ENCODE measurements at places on chromosomes 2 and 18.

DNA sequence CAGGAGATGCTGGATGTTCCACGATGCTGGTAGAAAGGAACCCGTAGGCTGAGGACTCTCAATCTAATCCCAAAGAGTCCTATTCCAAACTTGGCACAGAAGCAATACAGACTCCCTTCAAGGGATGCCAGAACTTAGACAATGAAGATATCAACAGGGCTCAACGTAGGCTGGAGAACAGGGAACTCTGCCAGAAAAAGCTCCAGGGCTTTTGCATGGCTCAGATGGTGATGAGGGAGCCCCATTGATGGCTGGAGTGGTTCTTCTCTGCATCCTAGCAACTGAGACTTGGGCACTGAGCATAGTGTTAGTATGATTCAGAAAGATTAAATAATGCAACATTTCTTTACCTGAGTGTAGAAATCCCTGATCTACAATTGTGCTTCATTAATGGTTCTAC is 117.2 kb upstream of the NCK2 start:
- no peak for DNase-seq

GRCh38 chr2:103176294-103176915 is 414.6 kb downstream of the TMEM182 start:
- no peak for DNase-seq

DNA sequence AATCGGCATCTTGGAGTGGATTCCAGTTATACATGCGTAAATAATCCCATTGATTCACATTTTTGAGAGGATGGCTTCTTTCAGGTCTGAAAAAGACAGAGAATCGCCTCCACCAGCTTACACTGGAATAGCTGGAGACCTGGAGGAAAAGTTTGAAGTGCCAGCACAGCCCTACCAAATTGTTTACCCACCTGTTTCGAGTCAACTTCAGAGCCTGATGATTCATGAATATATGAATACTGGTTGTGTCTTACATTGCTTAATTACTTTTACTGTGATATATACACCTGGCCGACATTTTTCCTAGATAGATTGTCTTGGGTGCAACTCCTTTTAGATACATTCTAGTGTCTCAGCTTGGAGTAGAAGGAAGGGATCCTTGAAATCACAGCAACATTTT is 335 bp upstream of the NCKAP5 start:
- DNase-seq, result no peak

DNA sequence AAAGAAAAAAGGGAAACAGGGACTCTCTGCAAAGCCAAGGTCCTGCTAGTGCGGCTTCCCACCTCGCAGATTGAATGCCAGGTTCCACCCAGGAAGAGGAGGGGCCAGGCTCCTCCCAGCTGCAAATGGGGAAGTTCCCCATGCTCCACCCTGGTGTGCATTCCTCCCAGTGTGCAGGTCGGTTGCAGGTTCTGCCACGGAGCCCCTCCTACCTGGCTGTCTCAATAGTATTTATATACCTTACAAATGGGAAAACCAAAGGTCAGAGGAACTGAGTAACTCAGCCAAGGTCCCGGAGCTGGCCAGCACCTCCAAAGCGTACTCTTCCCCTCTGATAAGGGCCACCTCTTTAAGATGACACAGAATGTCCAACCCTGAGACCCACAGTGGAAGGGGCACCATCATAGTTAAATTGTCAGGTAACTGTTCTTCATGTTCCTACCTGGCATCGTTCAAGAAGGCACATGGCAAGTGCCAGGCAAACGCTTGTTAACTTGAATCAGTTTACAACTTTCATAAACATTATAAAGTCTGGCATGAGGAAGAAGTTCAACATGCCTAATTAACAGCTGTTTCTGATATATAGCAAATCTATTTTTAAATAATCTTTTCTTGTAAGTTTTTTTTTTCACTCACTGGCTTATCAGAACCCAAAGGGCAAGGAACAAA is 35.5 kb downstream of the POU3F3 start:
- no peak for DNase-seq

DNA sequence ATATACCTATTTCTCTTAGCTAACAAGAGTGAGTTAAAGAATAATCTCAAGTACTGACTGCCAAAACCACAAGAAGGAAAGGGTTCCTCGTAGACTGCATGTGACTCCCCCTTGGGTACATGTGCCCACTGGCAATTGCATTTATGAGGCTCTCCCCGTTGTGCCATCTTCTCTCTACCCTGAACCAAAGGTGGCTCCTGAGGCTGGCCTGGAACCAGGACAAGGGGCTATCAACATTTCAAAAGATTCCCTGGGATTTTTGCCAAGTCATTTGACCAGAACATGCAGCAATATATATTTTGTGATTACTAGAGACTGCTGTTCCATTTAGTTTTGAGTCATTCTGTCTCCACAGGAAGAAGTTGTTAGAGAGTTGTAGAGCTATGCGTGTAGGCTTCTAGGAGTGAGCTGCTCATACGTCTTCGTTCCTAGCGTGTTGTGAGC is 45.8 kb downstream of the LAMA3 start:
- no peak for DNase-seq

DNA sequence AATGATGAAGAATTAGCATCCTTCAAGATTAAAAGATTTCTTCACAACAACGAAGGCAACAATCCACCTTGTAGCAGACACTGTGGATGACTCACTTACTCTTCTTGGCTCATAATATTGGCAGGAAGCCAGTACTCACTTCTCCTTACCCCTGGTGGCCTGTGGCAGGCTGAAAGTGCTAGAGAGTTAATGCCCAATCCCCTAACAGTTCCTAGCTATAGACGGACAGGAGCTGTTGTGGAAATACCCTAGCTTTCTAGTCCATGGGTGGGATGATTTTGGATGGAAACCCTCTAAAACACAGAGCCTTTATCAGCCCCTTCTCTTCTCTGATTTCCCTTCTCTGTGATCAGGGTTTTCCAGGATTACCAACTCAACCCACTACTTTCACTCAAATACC is 128.6 kb upstream of the NYAP2 start:
- no peak for DNase-seq

- no peak for DNase-seq
These were observed 198.6 kb downstream of the MEMO1 start for GRCh38 chr2:31812051-31812798.

DNA sequence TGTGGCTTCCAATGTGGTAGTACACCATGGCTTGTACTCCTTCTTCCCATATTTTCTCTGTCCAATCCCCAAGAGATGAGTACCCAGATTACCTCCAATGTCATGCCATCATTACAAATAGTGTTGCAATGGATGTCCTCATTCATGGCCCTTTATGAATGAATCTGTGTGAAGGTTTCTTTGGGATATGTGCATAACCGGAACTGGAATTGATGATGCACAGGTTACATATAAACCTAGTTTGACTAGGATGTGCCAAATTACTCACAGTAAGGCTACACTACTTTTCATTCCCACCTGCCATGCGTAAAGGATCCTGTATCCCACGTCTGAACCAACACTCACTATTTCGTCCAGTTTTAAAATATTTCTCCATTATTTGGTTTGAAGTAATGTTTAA is 173.9 kb upstream of the CXCR4 start:
- no peak for DNase-seq

DNA sequence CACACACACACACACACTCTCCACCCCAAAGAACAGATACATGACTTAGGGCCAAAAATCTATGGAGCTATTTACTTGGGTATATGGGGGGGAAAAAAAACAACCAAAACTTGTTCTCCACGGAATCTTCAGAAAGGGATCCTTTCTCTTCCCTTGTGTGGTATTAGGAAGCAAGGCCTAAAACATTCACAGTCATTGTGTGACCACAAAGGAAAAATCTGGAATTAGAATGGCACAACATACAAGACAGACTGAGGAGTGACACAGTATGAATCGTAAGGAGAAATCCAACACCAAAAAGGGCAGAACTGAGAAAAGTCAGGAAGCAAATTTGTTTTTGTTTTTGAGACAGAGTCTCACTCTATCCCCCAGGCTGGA is 70.3 kb downstream of the ASXL2 start:
- no peak for DNase-seq

DNA sequence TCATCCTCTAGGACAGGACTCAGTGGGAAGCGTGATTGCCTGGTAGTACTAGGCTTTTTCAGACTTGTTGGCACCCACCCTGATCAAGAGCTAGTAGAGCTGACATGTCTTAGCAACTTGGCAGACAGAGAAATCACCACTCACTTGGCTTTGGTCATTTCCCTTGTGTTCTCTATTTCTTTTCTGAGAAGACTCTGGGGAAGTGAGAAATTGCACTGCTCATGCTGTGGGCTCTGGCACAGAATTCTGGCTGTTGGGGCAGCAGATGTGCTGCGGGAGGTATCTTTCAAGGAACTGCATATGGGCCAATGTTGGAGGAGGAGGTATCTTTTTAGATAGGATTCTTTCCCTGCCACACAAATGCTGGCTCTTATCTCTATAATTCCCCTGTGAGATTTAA is 529.1 kb upstream of the MEX3C start:
- no peak for DNase-seq

DNA sequence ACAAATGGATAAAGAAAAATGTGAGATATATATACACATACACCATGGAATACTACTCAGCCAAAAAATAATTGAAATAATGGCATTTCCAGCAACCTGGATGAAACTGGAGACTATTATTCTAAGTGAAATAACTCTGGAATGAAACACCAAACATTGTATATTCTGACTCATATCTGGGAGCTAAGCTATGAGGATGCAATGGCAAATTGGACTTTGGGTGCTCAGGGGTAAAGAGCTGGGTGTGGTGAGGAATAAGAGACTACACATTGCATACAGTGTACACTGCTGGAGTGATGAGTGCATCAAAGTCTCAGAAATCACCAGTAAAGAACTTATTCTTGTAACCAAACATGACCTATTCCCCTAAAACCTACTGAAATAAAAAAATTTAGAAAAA is 636.0 kb upstream of the LRATD1 start:
- DNase-seq, result no peak

GRCh38 chr2:177281400-177282180 is 17.1 kb upstream of the NFE2L2 start:
- DNase-seq, result no peak

DNA sequence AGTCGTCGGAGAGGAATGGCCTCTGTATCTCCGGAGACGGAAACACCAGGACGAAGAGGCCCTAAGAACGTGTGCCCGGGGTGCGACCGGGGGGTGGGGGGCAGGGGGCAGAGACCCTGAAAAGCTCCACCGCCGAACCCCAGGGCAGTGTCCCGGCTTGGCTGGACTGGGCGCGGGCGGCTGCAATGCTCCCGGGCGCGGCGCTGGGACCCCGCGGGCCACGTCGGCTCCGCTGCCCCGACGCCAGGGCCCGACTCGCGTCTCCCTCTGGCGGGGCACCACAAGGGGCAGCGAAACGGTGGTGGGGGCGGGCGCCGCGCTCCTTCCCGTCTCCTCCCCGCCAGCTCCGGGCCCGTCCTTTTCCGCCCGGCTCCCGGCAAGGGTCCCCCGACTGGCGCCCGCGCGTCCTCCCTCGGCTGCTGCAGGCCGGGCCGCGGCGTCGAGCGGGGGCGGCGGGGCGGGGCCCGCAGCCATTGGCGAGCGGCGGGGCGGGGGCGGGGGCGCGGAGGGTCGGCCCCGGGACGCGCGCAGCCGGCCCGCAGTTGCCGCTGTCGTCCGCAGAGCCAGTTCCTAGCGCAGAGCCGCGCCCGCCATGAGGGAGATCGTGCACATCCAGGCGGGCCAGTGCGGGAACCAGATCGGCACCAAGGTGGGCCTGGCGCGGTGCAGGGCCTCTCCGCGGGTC is at the start of gene TUBB6:
Gene TUBB6 (plus strand): TSS at position 541 of the 685 bp plus-strand sequence. CDS start 52 bp downstream, at position 593.
- no peak for DNase-seq

GRCh38 chr2:231110551-231110950 is 14.3 kb downstream of the HTR2B start:
- no peak for DNase-seq

DNA sequence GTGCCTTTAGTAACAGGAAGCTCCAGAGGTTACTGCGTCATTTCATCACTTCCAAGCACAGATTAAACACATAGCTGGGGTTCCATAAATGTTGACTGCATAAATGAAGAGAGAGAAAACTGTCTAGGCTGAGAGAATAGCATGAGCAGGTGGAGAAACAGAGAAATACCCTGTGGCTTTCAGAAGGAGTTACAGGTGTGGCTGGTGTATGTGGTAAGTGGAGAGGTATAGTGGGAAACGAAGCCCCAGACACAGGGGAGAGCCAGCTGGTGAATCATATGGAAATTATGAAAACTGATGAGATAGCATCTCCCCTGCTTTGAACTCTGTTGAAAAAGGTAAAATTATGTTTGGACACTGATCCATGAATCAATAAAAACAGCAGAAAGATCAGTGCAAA is 807.4 kb upstream of the POU3F3 start:
- DNase-seq, result no peak

- DNase-seq, result peak; percentile 19
These were observed 150.7 kb downstream of the DYSF start for GRCh38 chr2:71603851-71604725.

DNA sequence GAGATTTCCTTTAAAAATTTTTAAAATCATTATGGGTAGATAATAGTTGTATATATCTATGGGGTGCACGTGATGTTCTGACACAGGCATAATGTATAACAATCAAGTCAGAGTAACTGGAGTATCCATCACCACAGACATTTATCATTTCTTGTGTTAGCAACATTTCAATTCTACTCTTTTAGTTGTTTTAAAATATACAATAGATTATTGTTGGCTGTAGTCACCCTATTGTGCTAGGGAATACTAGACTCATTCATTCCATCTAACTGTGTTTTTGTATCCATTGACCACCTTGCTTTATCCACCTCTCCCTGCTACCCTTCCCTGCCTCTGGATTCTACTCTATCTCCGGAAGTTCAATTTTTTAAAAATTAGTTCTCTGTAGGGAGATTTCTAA is 31.0 kb downstream of the DYSF start:
- DNase-seq, result no peak

DNA sequence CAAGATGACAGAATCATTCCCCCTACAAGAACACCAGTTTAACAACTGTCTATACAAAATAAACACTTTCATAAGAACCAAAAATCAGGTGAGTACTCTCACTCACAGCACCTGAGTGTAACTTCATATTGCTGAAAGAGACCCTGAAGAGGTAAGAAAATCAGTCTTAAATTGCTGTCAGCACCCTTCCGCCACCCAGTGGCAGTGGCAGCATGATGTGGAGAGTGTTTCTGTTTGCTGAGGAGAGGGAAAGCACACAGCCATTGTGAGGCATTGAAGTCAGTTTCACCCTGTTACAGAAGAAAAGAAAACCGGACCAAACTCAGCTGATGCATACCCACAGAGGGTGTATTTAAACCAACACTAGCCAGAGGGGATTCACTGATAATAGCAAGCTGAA is 1240.8 kb upstream of the CRIM1 start:
- no peak for DNase-seq

GRCh38 chr2:27992787-27993401 is 102.4 kb downstream of the BABAM2 start:
- DNase-seq, result no peak

DNA sequence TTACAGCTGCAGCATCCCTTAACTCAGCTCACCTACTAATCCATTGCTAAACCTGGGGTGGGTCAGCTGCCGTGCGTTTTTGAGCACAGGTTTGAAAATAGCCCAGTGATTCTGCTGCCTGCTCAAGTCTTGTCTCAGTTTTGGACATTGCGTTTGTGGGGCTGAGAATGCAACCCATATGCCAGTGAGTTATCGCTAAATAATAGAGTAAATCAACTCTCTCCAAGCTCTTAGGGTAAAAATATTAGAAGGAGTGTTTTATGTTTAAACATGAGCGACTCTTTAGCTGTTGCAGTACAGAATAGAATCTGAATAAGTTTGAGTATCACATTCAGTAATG is 2.1 kb downstream of the TSHZ1 start:
- DNase-seq, result no peak

Data from breast epithelium (tissue), 4 donors.